ENCODE measurements at places on chromosomes 1 and 21. TPM values are rescaled to one million over a fixed set of nuclear protein-coding genes. Genes with fewer than 3 reads are reported as not detected.

Gene SSX2IP
- total RNA-seq: 11.2 TPM

Gene OR14I1
- not detected for total RNA-seq

GRCh38 chr1:222090103-222090502 is 348.2 kb upstream of the DUSP10 start:
- no peak for DNase-seq

GRCh38 chr1:58931756-58932155 is 147.9 kb upstream of the JUN start:
- DNase-seq: no peak

DNA sequence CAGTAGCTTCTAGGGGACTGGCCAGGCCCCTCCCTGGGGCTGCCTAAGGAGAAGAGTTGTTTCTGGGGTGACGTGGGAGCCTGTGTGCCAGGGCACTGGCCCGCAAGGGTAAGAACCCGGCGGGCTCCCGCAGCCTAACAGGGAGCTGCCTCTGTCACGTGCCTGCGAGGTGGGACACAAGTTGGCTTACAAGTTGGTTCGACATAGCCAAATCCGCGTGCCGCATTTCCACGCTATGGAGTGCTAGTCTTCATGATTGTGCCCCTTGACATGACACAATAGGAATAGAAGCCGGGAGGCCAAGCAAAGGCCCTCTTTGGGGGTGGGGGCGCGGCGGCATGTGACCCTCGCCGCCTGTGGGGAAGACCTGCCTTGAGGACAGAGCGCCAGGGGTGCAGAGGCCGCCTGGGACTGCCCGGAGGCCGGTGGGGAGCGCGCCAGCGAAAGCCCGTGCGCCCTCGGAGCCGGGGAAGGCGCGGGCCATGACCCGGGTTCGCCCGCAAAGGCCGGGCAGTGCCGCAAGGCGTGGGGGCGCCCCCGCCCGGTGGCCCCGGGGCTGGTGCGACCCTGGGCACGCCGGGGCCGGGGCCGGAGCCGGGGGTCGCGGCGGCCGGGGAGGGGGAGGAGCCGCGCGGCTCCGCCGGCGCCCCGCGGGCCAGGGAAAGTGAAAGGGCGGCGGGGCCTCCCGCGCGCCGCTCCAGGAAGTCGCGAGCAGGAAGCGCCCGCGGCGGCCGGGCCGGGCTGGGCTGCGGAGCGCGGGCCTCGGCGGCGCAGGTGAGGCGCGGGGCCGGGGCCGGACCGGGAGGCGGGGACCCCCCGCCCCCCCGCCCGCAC is at the start of gene SLC37A1:
Gene SLC37A1 (plus strand): TSS at position 702 of the 834 bp plus-strand sequence. CDS start 4,603 bp downstream, outside the sequence.
- peak; percentile 41 for DNase-seq

All from activated naive CD4-positive, alpha-beta T cell treated with anti-CD3 and anti-CD28 coated beads, Interleukin-2, amount 50 U/mL, for 72 hours (primary cell).